ENCODE measurements at places on chromosomes 3 and 15.
A peak's percentile ranks its signal among the peaks of the same experiment; 100 is the strongest.

DNA sequence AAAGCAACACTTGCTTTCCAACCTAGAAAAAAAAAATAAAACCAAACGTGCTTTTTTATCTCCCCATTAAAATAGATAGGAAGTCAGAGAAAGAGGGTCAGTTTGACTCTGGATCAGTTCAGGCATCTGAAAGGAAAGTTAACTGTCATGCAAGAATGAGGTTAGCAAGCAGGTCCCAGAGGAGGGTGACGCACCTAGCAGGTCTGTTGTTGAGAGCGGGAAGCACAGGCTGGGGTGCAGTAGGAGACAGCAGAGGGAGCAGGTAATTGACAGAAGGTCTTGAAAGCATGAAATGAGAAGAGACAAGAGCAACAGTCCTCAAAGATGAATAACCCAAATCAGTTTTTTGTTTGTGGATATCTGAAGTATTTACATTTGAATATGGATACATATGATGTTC lies 82.5 kb downstream of the ANO10 start:
- no peak for DNase-seq

DNA sequence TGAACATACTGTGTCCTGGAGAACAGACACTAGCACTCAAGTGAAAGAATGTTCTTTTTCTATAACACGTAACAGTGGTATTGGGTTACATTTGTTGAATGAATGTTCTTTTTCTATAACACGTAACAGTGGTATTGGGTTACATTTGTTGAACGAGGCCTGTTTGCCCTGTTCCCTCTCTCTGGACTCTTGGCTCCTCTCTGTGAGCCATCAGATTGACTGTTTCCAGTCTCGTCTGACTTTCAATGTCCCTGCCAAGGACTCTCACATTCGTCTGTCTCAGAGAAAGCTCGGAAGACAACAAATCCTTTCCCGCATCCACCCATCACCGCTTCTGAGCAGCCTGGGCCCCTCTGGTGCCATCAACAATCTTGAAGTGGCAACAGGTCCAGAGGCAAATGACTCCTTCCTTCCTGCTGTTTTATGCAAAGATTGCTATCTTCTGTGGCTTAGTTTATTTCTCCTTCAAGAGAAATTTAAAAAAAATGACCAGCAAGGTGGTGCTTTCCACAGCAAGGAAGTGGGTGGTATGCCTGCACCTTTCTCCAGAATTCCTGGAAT lies 8.0 kb downstream of the TMEM45A start:
- DNase-seq = no peak

- peak; percentile 64 for DNase-seq
Observed at GRCh38 chr3:9912294-9912935, 4.5 kb upstream of the IL17RC start.

- no peak for DNase-seq
Observed at GRCh38 chr3:177816667-177817208, 619.5 kb upstream of the TBL1XR1 start.

- DNase-seq = no peak
Observed at GRCh38 chr15:57680021-57680420, 26.5 kb upstream of the POLR2M start.

DNA sequence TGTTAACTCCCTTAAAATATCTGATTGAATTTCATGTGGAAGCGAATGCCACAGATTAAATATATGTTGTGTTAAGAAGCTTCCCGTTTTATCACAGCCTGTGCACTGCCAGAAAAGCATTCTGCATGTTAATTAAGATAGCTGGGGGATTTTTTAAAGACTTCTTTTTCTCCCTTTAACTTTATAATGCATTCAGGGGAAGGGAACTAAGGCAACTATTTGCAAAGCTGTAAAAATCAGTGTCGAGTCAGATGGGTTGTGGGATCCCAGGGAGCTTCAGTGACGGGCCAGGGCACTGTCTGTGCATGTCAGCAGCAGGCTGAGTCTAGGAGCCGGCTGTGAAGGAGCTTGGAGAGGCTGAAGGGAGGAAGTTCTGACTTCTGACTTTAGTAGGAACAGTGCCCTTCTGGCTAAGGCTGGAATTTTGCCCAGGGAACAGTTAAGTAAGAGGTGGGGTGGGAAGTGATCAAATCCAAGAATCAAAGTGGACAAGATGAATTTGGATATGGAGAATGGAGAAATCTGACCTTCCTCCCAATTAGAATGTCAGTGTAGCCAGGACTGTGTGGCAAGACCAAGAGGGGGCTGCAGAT lies 77.7 kb downstream of the ABHD5 start:
- DNase-seq = no peak

DNA sequence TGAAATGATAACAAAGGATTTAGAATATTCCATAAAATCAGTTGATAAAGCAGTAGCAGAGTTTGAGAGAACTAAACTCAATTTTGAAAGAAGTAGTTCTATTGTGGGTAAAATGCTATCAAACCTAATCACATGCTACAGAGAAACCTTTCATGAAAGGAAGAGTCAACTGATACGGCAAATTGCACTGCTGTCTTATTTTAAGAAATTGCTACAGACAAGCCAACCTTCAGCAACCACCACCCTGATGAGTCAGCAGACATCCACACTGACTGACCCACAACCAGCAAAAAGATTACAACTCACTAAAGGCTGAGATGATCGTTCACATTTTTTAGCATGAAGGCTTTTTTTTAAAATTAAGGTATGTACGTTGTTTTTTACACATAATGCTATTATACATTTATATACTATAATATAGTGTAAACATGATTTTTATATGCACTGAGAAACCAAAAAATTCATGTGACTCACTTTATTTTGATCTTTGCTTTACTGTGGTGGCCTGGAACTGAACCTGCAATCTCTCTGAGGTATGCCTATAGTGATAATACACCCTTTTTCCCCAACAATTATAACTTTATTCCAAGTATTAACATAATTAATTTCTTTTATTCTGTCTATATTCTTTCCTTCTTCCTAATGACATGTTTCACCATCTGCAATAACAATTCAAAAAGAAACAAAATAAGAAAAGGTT lies 109.9 kb downstream of the TBC1D5 start:
- DNase-seq = peak; percentile 4

DNA sequence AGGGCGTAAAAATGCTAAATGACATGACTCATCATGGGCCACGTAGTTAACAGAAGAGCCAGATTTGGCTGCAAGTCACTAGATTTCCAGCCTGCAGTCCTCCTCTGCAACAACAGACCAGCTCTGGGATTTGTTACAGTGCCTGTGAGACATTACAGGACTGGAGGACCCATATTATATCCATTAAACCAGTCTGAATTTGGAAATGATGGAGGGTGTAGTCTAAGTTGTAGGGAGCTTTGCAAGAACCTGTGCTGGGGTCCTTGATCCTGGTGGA lies 10.8 kb downstream of the ZNF774 start:
- DNase-seq = no peak

DNA sequence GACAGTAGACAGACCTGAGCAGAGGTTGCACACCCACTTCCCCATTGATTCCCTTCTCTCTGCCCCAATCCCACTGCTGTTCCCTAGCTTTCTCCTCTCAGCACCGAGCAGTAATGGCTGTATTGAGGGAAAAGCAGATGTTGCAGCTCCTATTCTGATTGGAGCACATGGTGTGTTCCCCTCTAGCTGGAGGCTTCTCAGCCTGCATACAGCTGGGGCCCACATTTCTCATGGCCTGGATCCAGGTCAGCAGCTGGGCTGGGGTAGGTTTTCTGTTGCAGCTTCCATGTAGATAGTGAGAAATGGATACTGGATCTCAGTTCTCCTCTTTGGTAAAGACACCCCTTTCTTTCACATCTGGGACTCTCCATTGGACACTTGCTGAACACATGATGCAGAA lies 50.1 kb downstream of the RYR3 start:
- DNase-seq = no peak

- DNase-seq = no peak
Observed at GRCh38 chr3:170426240-170426797, 7.7 kb downstream of the CLDN11 start.

GRCh38 chr3:51353691-51354090 lies 31.4 kb upstream of the MANF start:
- no peak for DNase-seq

- no peak for DNase-seq
Observed at GRCh38 chr15:22959321-22960101, 20.7 kb downstream of the CYFIP1 start.

- DNase-seq = no peak
Observed at GRCh38 chr3:159339131-159339530, 537.3 kb downstream of the MFSD1 start.

DNA sequence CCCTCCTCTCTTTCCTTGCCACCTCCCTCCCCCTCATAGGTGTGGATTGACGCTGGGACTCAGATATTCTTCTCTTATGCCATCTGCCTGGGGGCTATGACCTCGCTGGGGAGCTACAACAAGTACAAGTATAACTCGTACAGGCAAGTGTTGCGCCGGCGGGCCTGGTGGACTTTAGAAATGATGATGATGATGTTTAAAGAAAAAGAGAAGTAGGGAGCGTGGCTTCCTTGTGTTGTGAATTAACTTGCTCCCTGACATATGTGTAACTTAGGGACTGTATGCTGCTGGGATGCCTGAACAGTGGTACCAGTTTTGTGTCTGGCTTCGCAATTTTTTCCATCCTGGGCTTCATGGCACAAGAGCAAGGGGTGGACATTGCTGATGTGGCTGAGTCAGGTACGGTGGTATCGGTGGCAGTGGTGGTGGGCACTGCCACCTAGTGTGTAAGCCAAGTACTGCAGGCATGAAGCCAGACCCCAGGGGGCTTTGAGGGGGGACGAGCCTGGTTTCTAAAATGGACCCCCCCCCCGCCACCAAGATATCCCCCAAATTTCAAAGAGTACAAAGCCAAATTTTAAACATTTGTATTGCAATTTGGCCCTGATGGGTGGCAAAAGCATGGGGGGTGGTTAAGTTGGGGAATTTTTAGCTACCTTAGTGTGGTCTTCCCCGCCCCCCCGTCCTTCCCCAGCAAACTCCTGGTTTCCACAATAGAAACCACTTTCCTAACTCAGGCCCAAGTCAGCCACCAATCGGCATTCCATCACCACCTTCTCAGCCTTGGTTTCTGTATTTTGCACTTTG lies 65.6 kb downstream of the SLC6A6 start:
- peak; percentile 47 for DNase-seq

DNA sequence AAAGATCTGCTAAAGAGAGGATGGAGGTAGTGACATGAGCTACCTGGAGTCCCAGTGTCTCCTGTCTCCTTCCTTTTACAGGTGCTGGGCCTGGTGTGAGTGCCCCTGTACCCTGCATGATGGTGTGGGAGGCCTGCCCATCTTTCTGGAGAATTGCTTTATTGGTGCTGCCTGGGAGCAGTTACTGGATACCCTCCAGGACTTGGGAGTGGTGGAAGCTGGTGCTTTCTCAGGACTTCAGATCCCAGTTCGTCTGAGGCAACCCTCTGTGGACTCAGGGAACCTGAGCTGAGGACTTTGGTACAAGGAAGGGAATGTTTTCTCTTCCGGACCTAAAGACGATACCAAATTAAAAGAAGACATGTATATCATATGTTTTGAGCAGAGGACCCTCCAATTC lies 18.3 kb upstream of the NUDT16 start:
- no peak for DNase-seq

- DNase-seq = no peak
Observed at GRCh38 chr3:10993729-10994065, 1.1 kb downstream of the SLC6A1 start.

DNA sequence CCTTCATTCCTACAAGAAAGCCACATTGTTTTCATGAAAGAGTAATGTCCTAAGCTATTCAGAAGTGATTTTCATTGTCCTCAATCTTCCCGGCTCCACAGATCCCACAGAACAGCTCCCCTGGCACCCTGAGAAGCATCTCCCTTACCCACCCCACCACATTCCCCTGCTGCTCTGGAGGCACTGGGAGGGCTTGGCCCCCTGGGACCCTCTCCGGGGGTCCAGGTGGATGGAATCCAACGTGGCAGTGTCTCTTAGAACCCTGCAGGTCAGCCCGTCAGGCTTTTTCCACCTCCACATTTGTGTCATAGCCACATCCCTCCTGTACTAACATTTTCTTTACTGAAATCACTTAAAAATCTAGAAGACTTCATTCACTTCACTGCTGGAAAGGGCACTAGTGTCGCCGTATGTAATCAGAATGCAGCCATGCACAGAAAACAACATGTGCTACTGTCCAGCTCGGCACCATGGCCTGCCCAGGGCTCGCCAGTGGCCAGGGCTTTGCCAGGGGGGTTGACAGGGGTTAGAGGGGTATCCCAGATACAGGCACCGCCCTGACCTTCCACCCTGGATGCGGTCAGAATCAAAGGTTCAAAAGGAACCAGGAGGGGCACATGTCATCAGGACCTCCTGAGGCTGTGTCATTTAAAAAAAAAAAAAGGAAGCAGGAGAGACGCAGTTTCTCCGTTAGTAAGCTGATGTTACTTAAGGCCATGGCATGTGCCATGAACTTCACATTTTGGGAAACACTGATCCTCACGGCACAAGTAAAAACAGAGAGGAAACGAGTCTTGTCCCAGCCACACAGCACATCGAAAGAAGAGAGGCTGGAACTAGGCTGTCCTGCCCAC lies 106.3 kb downstream of the LSM3 start:
- no peak for DNase-seq

DNA sequence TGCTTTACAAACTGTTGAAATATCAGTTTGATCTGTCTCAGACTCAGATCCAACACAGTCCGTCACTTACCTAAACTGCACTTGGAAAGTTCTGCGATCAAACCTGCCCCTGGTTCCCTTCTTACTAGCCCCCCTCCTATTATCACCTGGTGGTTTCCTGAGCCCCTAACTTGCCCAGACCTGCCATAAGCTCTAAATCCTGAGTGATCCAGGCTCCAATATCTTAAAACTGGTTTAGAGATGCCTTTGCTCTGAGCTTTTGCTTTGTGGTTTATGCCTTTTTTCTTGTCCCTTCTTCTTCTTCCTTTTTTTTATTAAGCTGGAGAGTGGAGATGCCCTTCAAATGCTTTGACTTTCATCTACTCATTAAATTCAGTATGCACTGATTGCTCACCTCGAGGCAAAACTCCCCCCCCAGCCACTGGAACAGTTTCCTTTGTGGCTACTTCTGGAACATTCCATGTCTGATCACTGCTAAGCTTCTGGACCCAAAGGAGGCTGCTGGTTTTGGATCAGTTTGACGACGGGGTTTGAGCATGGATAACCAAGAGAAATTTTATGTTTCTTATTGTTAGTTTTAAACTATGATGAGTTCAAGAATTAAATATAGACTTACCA lies 3.5 kb upstream of the ITGB5 start:
- no peak for DNase-seq
